ENCODE measurements at places on chromosomes 11 and 22.

GRCh38 chr22:48432781-48433518 is 1394.7 kb downstream of the BRD1 start:
- DNase-seq, result no peak

- no peak for DNase-seq
Observed at GRCh38 chr11:79285756-79286155, 155.1 kb downstream of the TENM4 start.

GRCh38 chr11:85854212-85854556 is 999 bp upstream of the CCDC83 start:
- peak; percentile 2 for DNase-seq

DNA sequence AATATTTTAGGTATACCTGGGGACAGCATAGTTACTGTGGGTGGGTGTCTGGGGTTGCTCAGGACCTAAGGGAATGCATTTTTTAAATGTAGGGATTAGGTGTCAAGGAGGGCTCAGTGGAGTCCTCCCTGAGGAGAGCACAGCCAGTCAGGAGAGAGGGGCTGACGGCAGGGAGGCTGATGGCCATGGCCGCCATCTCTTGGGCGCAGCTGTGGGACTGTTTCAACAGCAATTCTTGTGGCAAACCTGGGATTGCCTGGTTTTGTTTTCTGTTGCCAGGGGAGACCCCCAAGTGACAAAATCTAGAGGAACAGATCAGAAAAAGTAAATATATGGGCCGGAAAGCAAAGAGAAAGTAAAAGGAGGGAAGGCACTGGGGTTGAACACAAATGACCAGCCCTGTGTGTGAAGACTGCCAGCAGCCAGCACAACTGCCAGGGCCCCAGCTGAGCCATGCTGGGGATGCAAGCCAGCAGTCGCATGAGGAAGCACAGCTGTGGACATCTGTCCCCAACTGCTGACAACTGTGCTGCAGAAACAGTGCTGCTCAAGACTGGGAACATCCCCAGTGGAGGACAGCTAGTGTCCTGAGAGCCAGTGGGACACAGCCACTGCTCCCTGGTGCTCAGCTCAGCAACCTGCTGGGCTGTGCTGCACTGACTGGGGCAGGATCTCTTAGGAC is 10.5 kb downstream of the MIF start:
- no peak for DNase-seq

DNA sequence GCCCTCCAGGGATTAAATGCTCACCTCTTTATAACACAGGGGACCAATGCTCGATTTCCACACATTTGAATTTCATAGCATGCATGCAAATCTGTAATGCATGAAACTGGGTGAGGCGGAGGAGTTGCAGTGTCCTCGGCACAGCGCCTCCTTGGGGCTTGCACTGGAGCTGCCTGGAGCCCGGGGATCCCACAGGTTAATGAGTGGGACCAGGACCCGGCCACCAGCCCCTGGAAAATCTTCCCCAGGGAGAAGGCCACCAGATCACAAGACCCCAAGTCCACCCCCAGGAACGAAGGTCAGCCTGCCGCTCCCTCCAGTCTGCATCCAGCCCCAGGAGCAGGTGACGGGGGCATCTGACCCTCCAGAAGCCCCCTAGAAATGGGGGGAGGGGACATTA is 119.1 kb downstream of the MN1 start:
- DNase-seq, result no peak

GRCh38 chr11:10716122-10716521 is 22.6 kb upstream of the IRAG1 start:
- no peak for DNase-seq
